ENCODE measurements at places on chromosomes 6 and 20. TPM values are rescaled to one million over a fixed set of nuclear protein-coding genes. Genes with fewer than 3 reads are reported as not detected.

- no peak for DNase-seq
These were observed 67.8 kb upstream of the NAA20 start for GRCh38 chr20:19949195-19949867.

Gene HMGN3
- 168 TPM for total RNA-seq

DNA sequence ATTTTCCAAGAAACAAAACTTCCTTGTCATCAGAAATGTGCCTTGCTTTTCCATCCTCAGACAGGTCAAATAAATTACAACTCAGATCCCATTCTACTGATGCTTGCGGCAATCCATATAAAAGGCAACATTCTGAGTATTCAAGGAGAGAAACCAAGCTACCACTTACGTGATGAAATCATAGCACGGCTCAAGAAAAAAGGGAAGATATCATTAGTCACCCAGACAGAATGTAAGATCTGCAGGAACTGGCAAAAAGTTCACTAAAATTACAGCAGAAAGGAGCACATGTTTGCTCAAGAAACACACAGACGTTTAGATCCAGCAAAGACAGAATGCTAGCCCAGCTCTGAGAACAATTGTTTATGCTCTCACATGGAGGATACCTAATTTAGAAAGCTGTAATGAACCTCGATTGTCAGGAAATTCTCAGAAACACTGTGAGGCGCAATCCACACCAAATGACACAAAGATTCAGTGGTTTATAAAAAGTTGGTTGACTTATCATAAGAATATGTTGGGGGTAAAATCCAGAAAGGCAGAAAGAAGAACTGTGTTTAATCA lies 304.2 kb downstream of the ADGRG6 start:
- no peak for DNase-seq

- DNase-seq: no peak
These were observed 1307.0 kb upstream of the GJE1 start for GRCh38 chr6:140825731-140826130.

Gene POM121L2
- total RNA-seq: not detected

Gene HLA-DPA1
- 35.2 TPM for total RNA-seq

GRCh38 chr20:47782076-47782475 lies 3.2 kb downstream of the SULF2 start:
- DNase-seq: no peak

DNA sequence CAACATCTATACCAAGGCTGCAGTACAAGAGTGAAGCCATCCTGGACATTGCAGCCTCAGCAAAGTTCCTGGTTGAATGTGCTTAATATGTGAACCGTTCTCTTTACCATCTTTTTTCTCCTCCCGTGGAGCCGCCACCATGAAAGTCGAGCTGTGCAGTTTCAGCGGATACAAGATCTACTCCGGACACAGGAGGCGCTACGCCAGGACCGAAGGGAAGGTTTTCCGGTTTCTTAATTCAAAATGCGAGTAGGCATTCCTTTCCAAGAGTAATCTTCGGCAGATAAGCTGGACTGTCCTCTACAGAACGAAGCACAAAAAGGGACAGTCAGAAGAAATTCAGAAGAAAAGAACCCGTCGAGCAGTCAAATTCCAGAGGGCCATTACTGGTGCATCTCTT lies 8.4 kb upstream of the LINC00237 start:
- no peak for DNase-seq

GRCh38 chr6:167719920-167720319 lies 106.8 kb upstream of the AFDN start:
- no peak for DNase-seq

Gene FANCE
- total RNA-seq: 4.2 TPM

DNA sequence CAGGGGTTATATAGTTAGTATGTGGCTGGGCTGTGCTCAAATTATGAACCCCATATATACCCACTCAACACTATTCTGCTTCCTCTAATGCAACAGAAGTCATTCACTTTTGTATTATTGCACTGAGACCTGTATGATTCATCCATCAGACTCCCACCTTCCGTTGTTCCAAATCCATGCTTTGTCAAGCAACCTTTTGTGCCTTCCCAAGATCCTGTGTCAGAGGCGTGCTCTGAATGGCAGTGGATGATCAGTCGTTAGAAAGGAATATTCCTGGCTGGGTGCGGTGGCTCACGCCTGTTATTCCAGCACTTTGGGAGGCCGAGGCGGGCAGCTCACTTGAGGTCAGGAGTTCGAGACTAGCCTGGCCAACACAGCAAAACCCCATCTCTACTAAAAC lies 103.2 kb downstream of the SH3BGRL2 start:
- no peak for DNase-seq

Gene C6orf163
- total RNA-seq: 2.1 TPM

DNA sequence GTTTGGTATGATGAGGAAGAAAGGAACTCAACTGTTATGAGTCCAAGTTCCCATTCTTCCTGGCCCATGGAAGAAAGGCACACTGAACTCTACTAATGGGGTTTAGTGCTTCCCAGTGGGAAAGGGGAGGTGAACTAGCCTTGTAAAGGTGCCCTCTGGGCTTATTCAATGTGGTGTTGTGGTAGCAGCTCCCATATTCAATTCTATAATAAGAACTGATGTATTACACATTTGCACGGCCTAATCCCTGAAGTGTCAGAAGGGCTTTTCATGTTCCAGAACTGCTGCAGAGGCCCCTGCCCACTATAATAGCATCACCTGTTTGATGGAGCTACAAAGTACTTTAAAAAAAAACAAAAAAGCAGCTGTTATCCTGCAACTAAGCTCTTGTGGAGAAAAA lies 17.1 kb downstream of the PRKN start:
- DNase-seq: no peak

Gene RHAG
- not detected for total RNA-seq

Gene TSPYL4
- total RNA-seq: 26.0 TPM

DNA sequence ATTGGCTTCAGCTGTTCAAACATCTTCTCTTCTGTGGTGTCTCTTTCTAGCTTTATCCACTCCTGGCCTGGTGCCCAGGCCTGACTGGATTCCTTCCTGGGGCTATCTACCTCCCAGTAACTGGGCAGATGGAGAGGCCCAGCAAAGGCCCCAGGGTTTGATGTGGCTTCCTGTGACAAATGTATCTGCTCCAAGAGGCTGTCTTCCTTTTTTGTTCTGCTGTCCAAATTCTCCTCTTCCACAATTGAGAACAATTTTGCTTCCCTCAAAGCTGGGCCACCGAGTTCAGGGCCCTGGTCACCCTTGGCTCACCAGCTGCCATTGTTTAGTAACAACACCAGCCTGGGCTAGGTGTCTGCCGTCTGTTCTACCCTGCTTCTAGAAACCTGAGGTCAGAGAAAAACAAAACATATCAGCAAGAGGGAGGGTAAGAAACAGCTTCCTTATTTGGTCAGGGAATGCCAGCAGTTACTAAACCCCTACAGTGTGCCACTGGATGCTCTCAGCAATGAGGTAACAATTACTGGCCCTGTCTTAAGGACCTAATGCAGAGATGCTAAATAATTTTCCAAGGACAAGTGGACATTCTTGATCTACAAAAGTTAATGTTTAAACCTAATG lies 3.9 kb downstream of the ZFP57 start:
- DNase-seq: no peak

Gene IMPG1
- not detected for total RNA-seq

Gene SLC18B1
- total RNA-seq: 1.4 TPM

DNA sequence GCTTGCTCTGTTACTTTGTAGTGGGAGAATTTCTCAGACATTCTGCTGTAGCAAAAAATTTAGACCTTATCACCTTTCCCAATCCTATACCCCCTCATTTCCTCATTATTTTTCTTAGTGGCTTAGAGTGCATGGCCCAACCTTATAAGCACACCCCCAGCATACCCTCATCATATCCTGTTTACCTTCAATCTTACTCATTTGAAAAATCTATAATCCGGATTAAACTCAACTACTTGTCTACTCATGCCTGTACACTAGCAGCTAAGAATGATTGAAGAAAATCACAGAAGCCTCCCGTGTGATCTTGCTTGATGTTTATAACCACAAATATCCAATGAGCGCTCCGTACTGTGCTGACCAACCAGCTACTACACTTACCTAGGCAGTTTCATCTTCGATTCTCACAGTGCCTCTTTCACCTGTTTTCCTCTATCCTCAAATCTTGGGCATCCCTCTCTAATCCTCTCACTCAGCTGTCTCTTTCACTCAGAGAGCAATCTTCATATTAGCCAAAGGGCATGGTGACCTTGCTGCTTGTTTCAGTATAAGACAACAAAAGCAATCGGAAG lies 36.6 kb downstream of the AIG1 start:
- no peak for DNase-seq

DNA sequence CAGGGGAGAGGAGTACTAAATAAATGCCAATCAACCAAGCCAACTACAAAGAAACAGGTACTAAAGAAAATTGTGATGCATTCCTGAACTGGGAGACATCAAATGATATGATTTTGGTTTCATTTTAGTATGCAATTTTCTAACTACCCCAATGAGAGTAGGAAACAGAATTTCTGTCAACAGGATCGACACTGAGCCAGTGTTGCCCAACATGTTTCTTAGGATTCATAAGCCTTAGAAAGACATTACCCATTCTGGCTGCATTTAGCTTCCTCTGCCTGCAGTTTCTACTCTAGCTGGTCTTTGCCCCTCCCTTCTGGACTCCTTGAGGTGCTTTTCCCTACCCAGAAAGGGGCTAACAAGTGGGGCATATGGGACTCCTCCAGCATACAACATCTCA lies 49.8 kb downstream of the KCTD20 start:
- no peak for DNase-seq

Gene RGS17
- total RNA-seq: 0.53 TPM

All from heart left ventricle (tissue), 16 donors.